ENCODE measurements at places on chromosomes 16 and 17. TPM values are rescaled to one million over a fixed set of nuclear protein-coding genes. Genes with fewer than 3 reads are reported as not detected.
A peak's percentile ranks its signal among the peaks of the same experiment; 100 is the strongest.

Gene CSF3
- not detected for total RNA-seq

Gene TPPP3
- total RNA-seq: not detected

Gene CWC25
- total RNA-seq: 11.6 TPM

Gene C16orf54
- total RNA-seq: not detected

Gene LDHD
- total RNA-seq: 10.6 TPM

Gene KRT27
- not detected for total RNA-seq

Gene CRYBA1
- total RNA-seq: not detected

- H3K27ac ChIP-seq: no peak overlapping the region
- peaks cover 23% of the 10 kb centered on the region for H3K4me1 ChIP-seq
- H3K4me3 ChIP-seq: no peak overlapping the region
- no peaks in the 10 kb centered on the region for H3K27me3 ChIP-seq
- no peaks in the 10 kb centered on the region for H3K36me3 ChIP-seq
- DNase-seq: no peak
Observed at GRCh38 chr16:12314653-12315185, 338.2 kb downstream of the SNX29 start.

- no peaks in the 10 kb centered on the region for H3K4me1 ChIP-seq
- no peak overlapping the region for H3K4me3 ChIP-seq
- H3K27ac ChIP-seq: no peak overlapping the region
- H3K36me3 ChIP-seq: no peaks in the 10 kb centered on the region
Observed at GRCh38 chr16:66159987-66160386, 206.5 kb upstream of the CDH5 start.

- no peak overlapping the region for H3K4me3 ChIP-seq
- H3K27ac ChIP-seq: no peak overlapping the region
- no peaks in the 10 kb centered on the region for H3K4me1 ChIP-seq
- DNase-seq: peak; percentile 67
- no peaks in the 10 kb centered on the region for H3K27me3 ChIP-seq
- no peaks in the 10 kb centered on the region for H3K36me3 ChIP-seq
Observed at GRCh38 chr17:10398352-10398751, 23.4 kb downstream of the MYH8 start.

DNA sequence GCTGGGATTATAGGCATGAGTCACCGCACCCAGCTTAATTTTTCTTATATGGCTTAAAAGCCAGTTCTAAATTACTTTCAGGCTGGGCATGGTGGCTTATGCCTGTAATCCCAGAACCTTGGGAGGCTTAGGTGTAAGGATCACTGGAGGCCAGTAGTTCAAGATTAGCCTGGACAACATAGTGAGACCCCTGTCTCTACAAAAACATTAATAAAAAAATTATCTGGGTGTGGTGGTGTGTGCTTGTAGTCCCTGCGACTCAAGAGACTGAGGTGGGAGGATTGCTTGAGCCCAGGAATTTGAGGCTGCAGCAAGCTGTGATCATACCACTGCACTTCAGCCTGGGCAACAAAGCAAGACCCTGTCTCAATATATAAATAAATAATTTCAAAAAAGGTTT lies 10.8 kb upstream of the SMARCD2 start:
- H3K27ac ChIP-seq: no peak overlapping the region
- H3K27me3 ChIP-seq: peaks cover 10% of the 10 kb centered on the region
- no peak for DNase-seq
- no peak overlapping the region for H3K4me3 ChIP-seq

DNA sequence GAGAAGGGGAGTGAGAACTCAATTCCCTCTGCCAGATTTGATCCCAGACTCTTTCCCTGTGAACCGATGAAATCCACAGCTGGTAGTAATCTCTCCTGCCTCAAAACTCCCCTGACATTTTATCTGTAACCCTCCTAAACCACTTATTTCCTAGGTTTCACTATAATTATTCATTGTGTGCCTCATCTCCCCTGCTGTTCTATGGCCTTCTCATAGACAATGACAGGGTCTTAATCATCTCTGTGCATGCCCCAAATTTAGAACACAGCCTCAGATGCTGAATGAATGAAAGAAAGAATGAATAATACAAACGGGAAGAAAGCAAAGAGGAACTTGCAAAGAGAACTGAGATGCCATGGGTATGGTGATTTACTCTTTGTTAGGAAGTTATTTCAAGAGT lies 451.1 kb downstream of the HS3ST3B1 start:
- H3K36me3 ChIP-seq: no peaks in the 10 kb centered on the region
- no peak overlapping the region for H3K27ac ChIP-seq
- H3K4me3 ChIP-seq: no peak overlapping the region
- no peaks in the 10 kb centered on the region for H3K27me3 ChIP-seq

GRCh38 chr17:34384822-34385605 lies 22.0 kb upstream of the CCL1 start:
- no peak for DNase-seq
- H3K27ac ChIP-seq: no peak overlapping the region
- H3K27me3 ChIP-seq: no peaks in the 10 kb centered on the region
- no peaks in the 10 kb centered on the region for H3K4me1 ChIP-seq

- H3K4me1 ChIP-seq: no peaks in the 10 kb centered on the region
- H3K4me3 ChIP-seq: no peak overlapping the region
- no peak for DNase-seq
- no peak overlapping the region for H3K27ac ChIP-seq
- H3K27me3 ChIP-seq: no peaks in the 10 kb centered on the region
Observed at GRCh38 chr16:10889855-10890254, 12.9 kb downstream of the CIITA start.

DNA sequence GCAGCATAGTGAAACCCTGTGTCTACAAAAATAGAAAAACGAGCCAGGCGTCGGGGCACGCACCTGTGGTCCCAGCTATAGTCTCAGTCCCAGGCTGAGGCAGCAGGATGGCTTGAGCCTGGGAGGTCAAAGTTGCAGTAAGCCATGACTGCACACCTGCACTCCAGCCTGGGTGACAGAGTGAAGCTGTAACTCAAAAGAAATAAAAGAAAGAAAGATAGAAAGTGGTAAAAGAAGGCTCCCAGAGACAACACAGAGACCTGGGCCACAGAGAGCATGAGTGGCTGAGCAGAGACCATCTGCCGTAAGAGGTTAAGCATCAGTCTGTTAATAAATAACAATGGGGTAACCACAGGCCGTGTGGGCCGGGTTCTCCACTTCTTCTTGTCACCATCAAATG lies 15.3 kb upstream of the HEXD start:
- H3K4me3 ChIP-seq: no peak overlapping the region
- no peak for DNase-seq
- no peaks in the 10 kb centered on the region for H3K36me3 ChIP-seq
- no peak overlapping the region for H3K27ac ChIP-seq
- H3K4me1 ChIP-seq: no peaks in the 10 kb centered on the region
